ENCODE measurements at places on chromosomes 2 and 18. TPM values are rescaled to one million over a fixed set of nuclear protein-coding genes. Genes with fewer than 3 reads are reported as not detected.

IL36B gene
- not detected for polyA plus RNA-seq

SP110 gene
- 20.8 TPM for polyA plus RNA-seq

CTDSP1 gene
- 133 TPM for polyA plus RNA-seq

RNU2-63P gene
- polyA plus RNA-seq: 0.81 TPM

CCBE1 gene
- 38.5 TPM for polyA plus RNA-seq

DNA sequence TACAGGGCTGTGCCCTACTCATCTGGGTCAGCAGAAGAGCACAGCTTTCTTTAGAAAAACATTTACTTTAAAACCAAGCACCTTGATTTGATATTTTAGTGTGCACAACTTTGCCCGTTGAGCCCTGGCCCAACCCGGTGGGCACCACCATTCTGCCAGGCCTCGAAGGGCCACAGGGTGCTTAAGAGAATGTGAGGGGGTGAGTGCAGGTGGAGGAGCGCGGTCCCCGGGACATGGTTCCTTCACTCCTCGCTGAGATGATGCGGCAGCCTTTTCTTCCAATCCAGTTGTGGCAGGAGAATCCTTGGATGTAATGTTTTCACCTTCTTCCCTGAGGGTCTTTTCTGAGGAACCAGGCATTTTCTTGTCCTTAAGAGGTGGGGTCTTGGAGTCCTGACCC, 119.0 kb downstream of the RPIA start:
- no peak for DNase-seq

DNA sequence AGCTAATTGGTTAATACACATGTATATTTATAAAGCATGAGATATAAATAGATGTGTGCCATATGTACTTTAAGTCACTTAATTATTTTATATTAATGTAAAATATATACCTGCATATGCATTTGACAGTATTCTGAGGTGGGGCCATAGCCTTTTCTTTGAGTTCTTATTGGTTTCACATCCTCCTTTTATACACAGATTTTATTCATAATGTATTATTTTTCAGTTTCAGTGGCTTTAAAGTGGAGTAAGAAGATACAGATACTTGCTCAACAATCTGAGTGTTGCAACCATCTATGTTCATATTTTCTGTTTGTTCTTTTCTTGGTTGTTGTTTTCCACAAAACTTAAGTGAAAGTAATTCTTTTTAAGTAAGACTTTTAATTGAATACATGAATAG, 436.5 kb downstream of the RND3 start:
- no peak for DNase-seq

DNA sequence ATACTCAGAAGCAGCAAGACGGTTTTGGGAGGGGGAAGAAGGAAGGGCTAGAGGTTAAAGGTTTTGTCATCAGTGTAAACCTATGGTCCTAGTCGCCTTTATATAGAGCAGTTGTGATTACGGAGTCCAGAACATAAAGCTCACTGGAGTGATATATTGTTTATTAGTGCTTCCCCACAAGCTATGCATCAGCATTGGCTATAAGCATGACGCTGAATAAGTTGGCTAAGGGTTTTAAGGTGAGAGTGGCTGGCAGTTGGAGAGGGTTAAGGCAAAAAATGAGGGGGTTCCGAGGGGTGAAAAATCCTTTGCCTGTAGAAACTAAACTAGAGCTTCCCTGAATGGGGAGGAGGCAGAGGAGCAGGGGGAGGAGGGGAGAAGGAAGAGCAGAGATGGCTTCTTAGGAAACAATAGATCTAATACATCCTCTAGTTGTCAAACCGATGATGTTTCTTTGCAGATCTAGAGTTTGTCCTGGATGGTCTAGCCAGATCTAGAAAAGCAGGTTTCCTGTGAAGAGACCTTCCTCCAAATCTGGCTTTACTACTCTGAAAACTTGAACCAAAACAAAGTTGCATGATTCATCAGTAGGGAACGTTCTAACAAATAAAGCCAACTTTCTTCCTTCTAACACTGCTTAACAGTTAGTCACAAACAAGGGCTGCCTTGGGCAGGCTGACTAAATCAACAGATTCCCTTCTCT, 2.5 kb downstream of the KLF7 start:
- DNase-seq: no peak

DNA sequence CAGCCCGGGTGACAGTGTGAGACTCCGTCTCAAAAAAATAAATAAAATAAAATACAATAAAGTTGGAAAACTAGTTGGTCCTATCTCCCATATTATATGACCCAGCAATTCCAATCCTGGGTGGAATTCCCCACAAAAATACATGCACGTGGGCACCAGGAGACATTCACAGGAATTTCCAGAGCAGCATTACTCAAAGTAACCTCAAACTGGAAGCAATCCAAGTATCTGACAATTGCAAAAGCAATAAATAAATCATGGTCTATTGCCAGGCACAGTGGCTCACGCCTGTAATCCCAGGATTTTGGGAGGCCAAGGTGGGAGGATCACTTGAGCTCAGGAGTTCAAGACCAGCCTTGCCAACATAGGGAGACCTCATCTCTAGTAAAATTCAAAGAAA, 101.2 kb upstream of the MAP4K4 start:
- no peak for DNase-seq

- DNase-seq: no peak
Measured at GRCh38 chr2:20496942-20497341, 50.1 kb downstream of the RHOB start.
